ENCODE measurements at places on chromosomes 7 and 10.

DNA sequence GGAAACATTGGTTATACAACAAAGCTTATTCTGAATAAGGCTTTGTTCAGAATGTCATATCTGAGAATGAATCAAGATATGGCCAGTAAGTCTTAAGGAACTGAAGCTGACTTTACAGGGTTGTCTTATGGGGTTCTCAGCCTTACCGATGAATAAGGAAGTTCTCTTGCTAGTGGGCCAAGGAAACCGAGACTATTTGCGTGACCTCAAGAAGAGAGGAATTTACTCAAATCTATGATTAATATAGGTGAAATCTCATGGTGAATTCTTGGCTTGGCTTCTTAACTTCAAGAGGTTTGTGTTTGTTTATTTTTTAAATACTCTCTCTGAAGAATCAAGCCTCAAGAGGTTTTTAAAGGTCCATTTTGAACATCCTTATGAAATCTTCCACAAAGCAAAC, 4.7 kb upstream of the MRLN start:
- H3K36me3 ChIP-seq, result no peaks in the 10 kb centered on the region
- DNase-seq, result no peak
- H3K27me3 ChIP-seq, result no peaks in the 10 kb centered on the region
- H3K27ac ChIP-seq, result no peak overlapping the region
- no peak overlapping the region for H3K4me3 ChIP-seq

GRCh38 chr7:151142686-151143040, 24.8 kb downstream of the GBX1 start:
- peaks cover 5% of the 10 kb centered on the region for H3K36me3 ChIP-seq
- no peaks in the 10 kb centered on the region for H3K4me1 ChIP-seq
- no peak overlapping the region for H3K27ac ChIP-seq
- H3K4me3 ChIP-seq, result no peak overlapping the region
- no peaks in the 10 kb centered on the region for H3K27me3 ChIP-seq
- DNase-seq, result no peak

DNA sequence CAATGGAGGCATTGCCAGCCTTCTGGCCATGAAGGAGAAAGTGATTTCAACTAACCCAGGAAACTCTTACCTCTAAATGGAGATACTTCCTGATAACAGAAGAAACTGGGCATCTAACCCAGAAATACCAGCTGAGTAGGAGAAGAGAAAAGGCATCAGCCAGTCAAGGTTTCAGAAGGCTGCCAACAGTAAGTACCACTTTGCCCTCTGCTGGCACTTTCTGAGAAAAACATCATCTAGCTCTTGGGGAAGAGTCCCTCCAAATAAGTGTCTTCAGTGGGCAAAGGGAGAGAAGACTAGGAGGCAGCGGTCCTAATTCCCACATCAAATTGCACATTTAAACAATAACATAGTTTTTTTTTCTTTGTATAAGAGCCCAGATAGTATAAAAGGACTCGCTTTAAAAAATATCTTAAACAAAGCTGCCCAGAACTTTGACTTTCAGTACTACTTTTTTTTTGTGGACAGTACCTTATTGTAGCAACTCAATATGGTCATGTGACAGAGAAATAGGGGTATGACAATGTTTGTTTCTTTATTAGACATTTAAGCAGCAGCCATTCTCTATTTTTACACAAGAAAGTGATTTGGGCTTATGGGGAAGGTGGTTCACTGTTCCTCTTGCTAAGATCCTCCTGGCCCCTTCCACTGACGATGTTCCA, 157.3 kb downstream of the CTTNBP2 start:
- peaks cover 1% of the 10 kb centered on the region for H3K27me3 ChIP-seq
- H3K4me3 ChIP-seq, result no peak overlapping the region
- no peak overlapping the region for H3K27ac ChIP-seq
- H3K4me1 ChIP-seq, result no peaks in the 10 kb centered on the region
- peak; percentile 30 for DNase-seq

- H3K4me3 ChIP-seq, result no peak overlapping the region
- H3K27ac ChIP-seq, result no peak overlapping the region
- peaks cover 16% of the 10 kb centered on the region for H3K36me3 ChIP-seq
- DNase-seq, result no peak
Measured at GRCh38 chr10:89228146-89228545, 21.0 kb upstream of the CH25H start.

GRCh38 chr10:113273181-113274163, 279.4 kb upstream of the HABP2 start:
- no peak overlapping the region for H3K4me3 ChIP-seq
- H3K4me1 ChIP-seq, result no peaks in the 10 kb centered on the region
- no peak overlapping the region for H3K27ac ChIP-seq
- H3K27me3 ChIP-seq, result peaks cover 2% of the 10 kb centered on the region
- H3K36me3 ChIP-seq, result no peaks in the 10 kb centered on the region
- no peak for DNase-seq

DNA sequence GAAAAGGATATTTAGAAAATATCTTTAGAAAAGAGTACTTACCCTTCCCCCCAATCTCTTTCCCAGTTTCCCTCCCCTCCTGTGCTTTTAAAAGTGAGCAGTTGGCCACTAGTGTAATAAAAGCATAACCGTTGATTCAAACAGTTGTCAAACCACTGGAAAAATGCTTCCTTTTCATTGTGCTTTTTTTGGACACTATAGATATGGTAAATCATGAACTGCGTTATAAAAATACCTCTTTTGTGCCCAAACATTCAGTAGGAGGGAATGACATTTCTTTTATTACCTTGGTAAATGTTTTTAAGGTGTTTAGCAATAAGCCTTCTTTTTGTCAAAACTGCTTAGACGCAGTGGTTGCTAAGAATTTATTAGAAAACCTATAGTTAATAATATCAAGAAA, 232.4 kb downstream of the SLC25A13 start:
- H3K27me3 ChIP-seq, result peaks cover 10% of the 10 kb centered on the region
- DNase-seq, result no peak
- H3K4me3 ChIP-seq, result no peak overlapping the region
- H3K27ac ChIP-seq, result no peak overlapping the region

DNA sequence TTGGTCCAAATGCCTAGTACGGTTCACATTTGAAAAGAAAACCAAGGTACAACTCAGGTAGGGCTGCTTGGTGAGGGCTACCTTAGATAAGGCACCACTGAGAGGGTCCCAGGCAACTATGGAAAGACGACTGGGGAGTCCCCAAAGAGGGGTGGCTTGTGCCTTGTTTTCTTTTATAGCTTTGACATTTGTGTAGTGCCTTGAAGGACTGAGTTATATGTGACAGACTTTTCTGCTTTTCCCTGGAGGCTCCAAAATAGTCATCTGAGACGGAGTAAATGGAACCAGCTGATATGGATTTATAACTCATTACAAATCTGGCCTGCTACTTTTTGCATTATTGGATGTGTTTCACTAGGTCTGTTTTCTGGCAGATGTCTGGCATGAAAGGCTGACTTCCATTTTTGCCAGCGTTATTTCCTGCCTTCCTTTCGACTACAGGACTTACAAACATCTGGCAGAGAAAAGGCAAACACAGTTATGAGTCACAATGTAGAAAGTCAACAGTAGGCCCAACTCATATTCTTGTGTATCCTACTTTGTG, 88.2 kb upstream of the IMMP2L start:
- peaks cover 13% of the 10 kb centered on the region for H3K27me3 ChIP-seq
- H3K4me1 ChIP-seq, result no peaks in the 10 kb centered on the region
- no peak for DNase-seq
- no peak overlapping the region for H3K27ac ChIP-seq
- H3K4me3 ChIP-seq, result no peak overlapping the region

GRCh38 chr7:25408876-25409275, 180.6 kb upstream of the NPVF start:
- H3K36me3 ChIP-seq, result no peaks in the 10 kb centered on the region
- H3K27ac ChIP-seq, result no peak overlapping the region
- H3K4me1 ChIP-seq, result no peaks in the 10 kb centered on the region
- peaks cover 3% of the 10 kb centered on the region for H3K27me3 ChIP-seq
- no peak for DNase-seq

- no peaks in the 10 kb centered on the region for H3K27me3 ChIP-seq
- no peaks in the 10 kb centered on the region for H3K4me1 ChIP-seq
- H3K36me3 ChIP-seq, result no peaks in the 10 kb centered on the region
- no peak for DNase-seq
- no peak overlapping the region for H3K4me3 ChIP-seq
Measured at GRCh38 chr7:8778459-8778858, 345.1 kb downstream of the NXPH1 start.

- peaks cover 71% of the 10 kb centered on the region for H3K27me3 ChIP-seq
- H3K4me3 ChIP-seq, result no peak overlapping the region
- no peak overlapping the region for H3K27ac ChIP-seq
- peaks cover 10% of the 10 kb centered on the region for H3K4me1 ChIP-seq
Measured at GRCh38 chr10:11012421-11013295, 5.0 kb upstream of the CELF2 start.

DNA sequence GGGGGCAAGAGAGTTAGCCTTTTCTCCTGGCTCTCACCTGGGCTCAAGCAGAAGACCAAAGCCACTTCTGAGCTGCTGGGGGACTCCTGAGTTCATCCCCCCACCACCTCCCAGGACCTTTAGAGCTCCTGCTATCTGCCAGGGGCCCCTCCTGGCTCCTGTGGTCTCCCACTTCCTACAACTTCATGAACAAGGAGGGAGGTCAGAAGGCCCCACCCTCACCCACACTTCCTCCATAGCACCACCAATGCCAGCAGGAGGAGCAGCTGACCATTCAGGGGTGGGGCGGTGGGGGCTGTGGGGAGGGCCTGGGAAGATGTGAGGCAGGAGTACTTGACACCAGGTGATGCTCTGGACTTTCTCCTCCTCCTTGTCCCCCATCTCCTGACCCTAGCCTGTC, 32.6 kb upstream of the ADCYAP1R1 start:
- H3K4me3 ChIP-seq, result no peak overlapping the region
- peaks cover 3% of the 10 kb centered on the region for H3K36me3 ChIP-seq
- H3K27me3 ChIP-seq, result peaks cover 7% of the 10 kb centered on the region

DNA sequence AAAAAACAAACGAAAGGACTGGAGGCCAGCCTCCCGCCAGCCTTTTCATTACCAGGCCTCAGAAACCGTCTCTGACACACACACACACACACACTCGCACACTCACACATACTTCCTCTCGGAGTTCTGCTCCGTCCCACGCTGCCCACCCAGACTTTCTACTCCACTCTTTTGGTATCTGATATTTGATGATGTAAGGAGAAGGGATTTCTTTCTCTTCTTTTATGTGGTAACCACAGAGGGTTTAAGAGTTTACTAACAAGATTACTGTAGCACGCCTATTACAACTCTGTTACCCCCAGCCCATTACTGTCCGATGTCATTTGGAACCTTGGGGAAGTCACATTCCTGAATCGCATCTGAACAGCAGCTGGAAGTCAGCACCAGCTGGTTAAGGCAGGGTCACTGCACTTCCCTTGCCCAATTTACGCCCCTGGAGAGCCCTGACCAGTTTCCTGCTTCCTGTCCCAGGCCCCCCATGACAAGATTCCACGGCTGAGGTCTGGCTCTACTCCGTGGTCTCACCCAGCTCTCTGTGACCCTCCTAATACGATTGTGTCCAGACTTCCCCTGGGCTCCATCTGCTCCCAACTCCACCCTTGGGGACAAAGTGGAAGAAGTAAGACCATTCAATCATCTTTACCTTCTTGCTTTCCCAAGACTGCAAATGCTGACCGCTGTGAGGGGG, 1.1 kb downstream of the DENND2A start:
- DNase-seq, result peak; percentile 48
- H3K4me1 ChIP-seq, result peaks cover 14% of the 10 kb centered on the region
- H3K36me3 ChIP-seq, result no peaks in the 10 kb centered on the region
- no peak overlapping the region for H3K27ac ChIP-seq

DNA sequence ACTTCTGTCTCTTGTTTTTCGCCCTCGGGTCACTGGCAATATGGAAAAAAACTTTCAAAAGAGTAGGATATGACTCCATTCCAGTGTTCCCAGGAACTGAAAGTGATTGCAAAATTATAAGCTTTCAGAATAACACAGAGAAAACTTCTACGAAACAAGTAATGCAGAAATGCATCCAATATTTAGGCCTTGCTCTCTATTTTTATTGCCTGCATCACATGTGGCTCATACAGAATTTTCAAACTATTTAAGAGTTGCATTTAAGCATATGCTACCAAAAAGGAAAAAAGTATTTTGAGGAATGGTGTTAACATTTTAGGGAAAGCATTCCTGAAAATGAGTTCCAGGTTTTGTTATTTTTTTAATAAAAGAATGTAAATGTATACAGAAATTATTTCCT, 228.0 kb downstream of the CACNB2 start:
- no peak overlapping the region for H3K27ac ChIP-seq
- H3K4me1 ChIP-seq, result no peaks in the 10 kb centered on the region
- DNase-seq, result no peak
- H3K4me3 ChIP-seq, result no peak overlapping the region
- H3K27me3 ChIP-seq, result peaks cover 3% of the 10 kb centered on the region

- no peak overlapping the region for H3K27ac ChIP-seq
- no peak overlapping the region for H3K4me3 ChIP-seq
- H3K36me3 ChIP-seq, result no peaks in the 10 kb centered on the region
- peaks cover 20% of the 10 kb centered on the region for H3K27me3 ChIP-seq
- DNase-seq, result no peak
Measured at GRCh38 chr10:84012431-84012830, 126.9 kb upstream of the GHITM start.

DNA sequence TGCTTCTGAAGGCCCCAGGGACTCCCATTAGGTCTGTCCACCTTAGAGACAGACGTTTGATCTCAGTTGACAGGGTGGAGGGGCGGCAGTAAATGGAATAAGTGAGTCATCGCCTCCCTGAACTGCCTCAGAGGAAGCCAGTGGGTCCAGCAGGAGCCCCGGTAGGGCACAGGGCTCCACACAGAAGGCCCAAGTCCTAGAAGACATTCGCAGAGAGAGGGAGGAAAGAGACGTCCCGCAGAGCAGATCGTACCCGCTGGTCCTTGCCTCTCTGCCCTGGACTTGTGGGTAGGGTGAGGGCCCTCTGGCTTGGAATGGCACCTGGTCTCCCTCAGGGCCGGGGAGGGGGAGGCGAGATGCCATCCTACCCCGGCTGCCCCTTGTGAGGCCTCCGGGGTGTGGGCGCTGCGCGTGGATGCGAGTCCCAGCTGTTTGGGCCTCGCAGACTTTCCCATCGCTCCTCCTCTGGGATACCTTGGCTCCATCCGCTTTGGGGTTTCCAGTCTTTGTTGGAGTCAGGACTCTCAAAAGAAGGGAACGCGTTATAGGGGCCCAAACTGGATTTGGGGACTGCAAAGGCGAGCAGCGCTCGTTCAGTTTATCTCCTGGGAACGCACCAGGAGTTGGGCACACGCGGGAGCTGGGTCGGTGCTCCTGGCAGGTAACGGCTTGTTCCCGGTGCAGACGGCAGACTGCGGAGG, 5.1 kb downstream of the TLX1 start:
- no peak overlapping the region for H3K27ac ChIP-seq
- peaks cover 39% of the 10 kb centered on the region for H3K4me1 ChIP-seq
- no peaks in the 10 kb centered on the region for H3K36me3 ChIP-seq
- DNase-seq, result peak; percentile 56
- peaks cover 81% of the 10 kb centered on the region for H3K27me3 ChIP-seq

GRCh38 chr7:80082213-80082612, 52.4 kb upstream of the GNAI1 start:
- no peaks in the 10 kb centered on the region for H3K36me3 ChIP-seq
